Pulmonary artery endothelial cell (primary cell): ENCODE measurements at places on chromosomes 3 and 15. TPM values are rescaled to one million over a fixed set of nuclear protein-coding genes. Genes with fewer than 3 reads are reported as not detected.

ST3GAL6 gene
- total RNA-seq, result 22.2 and 27.6 TPM in 2 replicates

SI gene
- not detected in 2 replicates for total RNA-seq

GRCh38 chr3:107410606-107411005 is 33.4 kb downstream of the CCDC54 start:
- no peak for DNase-seq

- DNase-seq, result no peak
These were observed 70.5 kb upstream of the XCR1 start for GRCh38 chr3:46097691-46098241.
